Neural progenitor cell (in vitro differentiated cells): ENCODE measurements at places on chromosomes 5 and 9.

- peak; percentile 6 for DNase-seq
Measured at GRCh38 chr5:84695330-84695729, 310.6 kb upstream of the EDIL3 start.

GRCh38 chr9:121187636-121188305, 13.9 kb downstream of the RAB14 start:
- DNase-seq = no peak

- no peak for DNase-seq
Measured at GRCh38 chr9:18683851-18684250, 209.9 kb downstream of the ADAMTSL1 start.

GRCh38 chr5:89043676-89044075, 160.7 kb upstream of the MEF2C start:
- DNase-seq = no peak

- DNase-seq = no peak
Measured at GRCh38 chr9:126521551-126521950, 92.2 kb upstream of the LMX1B start.

GRCh38 chr5:171975262-171975876, 31.1 kb downstream of the FBXW11 start:
- DNase-seq = no peak

DNA sequence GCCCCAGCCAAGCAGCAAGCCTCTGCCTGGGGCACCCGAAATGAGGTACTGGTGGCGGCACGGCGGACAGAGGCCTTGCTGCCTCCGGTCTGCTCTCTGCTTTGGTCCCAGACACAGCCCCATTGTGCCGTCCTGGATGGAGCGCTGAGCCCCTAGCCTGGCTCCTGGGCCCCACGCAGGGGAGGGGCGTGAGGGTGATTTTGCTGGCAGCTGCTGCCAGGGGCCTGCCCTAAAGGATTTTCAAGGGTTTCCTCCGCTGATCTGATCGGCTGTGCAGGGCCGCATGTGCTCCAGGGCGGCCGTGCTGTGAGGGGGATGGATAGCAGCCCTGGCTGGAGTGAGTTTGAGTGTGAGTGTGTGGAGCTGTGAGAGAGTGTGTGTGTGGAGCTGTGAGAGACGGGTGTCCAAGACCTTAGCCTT, 1.3 kb downstream of the GPSM1 start:
- peak; percentile 81 for DNase-seq

GRCh38 chr5:141149812-141150211, at the start of gene PCDHB6:
Gene PCDHB6, plus strand, starts transcription at chr5:141150057. Its CDS starts 201 bp downstream, at chr5:141150258.
- peak; percentile 5 for DNase-seq

DNA sequence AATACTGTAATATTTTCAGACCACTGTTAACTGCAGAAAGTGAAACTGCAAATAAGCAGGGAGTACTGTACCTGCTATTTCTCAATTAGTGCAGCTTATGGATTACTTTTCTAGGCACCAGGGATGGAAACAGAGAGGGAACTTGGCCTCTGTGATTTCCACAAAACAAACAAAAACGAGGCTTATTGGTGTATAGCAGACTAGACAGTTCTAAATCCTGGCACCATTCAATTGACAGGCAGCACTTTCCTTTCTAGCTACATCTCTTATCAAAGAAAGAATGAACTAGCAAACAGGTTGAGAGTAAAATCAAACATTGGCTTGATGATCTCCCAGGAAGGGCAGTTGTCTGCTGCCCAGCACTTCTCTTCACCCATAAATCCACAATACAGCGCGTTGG, 16.0 kb upstream of the IL33 start:
- no peak for DNase-seq

GRCh38 chr9:120935383-120935857, 8.8 kb upstream of the TRAF1 start:
- DNase-seq = no peak

GRCh38 chr5:91206734-91207133, 176.4 kb downstream of the ARRDC3 start:
- no peak for DNase-seq

DNA sequence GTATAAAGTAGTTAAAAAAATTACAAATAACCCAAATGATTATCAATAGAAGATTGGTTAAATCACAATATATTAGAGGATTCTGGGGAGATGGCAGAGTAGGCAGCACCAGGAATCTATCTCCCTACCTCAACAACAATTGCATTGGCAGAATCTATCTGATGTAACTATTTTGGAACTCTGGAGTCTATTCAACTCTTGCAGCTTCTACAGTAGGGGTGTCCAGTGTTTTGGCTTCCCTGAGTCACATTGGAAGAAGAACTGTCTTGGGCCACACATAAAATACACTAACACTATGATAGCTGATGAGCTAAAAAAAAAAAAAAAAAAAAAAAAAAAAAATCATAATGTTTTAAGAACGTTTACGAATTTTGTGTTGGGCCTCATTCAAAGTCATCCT, 29.2 kb upstream of the ECM2 start:
- DNase-seq = no peak

- no peak for DNase-seq
Measured at GRCh38 chr5:126969548-126969947, 60.8 kb downstream of the MARCHF3 start.

DNA sequence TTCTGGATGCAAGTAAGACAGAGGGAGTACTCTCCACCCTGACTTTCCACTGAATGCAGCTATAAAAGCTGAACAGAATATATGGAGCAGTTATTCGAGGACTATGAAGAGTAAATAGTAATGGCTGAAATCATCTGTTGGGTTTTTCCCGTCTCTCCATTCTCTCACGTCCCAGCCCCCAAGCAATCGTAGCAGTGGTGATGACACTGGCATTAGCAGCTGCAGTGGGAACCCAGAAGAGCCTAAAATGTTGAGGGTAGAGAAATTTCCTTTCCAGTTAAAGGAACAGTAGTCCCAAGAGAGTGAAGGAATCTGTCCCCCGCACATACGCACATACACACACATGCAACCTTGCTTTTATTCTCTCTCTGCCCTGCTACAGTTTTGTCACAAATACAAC, 33.2 kb downstream of the MED27 start:
- DNase-seq = no peak

DNA sequence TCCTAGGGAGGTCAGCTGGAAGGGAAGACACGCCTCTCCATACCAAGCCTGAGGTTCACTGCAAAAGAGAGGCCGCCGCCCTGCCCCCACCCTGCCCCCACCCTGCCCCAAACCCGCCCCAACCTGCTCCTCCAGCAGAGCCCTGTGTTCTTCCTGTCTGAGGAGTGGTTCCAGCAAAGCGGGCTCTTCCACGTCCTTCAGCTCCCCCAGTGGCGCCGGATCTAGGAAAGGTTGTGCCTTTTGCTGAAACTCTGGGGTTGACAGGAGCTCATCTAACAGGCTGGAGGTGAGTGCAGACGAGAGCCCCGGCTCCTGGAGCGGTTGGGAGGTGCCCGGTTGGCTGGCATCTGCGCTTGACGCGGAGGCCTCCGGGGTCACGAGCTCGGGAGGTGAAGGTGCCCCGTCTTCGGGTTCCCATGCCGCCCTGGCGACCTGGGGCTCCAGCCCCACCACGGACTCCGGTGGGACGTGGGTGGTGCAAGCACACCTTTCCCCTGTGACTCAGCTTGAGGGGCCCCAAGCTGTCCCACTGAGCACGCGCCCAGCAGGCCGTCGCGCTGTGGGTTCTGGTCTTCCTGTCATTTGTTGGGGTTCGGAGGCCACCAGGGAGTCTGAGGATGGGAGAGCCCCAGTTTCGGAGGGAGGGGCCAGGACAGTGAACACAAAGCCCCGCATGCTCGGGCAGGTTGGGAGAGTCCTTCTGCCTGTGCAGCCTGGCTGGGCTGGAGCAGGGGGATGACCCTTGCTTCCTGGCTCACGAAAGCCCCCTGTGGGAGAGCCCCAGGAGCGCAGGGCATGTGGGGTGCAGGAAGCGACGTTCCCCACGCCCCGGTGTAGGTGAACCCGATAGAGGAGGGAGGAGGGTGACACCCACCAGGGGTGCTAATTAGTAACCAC, 1467.1 kb downstream of the FOXD4L5 start:
- DNase-seq = peak; percentile 34

DNA sequence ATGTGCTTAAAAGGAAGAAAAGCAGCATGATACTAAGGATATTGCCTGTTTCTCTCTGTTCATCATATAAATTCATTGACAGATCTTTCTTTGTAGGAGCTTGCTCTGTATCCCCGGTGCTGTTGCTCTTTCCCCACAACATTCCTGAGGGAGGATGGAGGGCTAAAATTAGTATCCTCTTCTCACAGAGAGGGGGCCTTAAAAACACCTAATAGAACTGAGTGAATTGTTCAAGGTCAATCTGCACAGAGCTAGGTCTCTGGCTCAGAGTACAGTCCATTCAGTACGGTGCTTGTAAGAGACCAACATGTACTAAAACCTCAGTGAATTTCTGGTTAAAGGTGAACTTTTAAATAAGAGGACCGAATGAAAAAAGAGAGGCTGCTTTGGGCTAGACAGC, 88.7 kb downstream of the PALM2AKAP2 start:
- DNase-seq = no peak

- DNase-seq = no peak
Measured at GRCh38 chr5:11110128-11110527, 349.1 kb upstream of the DAP start.

DNA sequence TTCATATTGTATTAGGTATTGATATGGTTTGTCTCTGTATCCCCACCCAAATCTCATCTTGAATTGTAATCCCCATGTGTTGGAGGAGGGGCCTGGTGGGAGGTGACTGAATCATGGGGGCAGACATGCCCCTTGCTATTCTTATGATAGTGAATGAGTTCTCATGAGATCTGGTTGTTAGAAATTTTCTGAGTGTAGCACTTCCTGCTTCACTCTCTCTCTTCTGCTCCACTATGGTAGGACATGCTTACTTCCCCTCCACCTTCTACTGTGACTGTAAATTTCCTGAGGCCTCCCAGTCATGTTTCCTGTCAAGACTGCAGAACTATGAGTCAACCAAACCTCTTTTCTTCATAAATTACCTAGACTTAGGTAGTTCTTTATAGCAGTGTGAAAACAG, 187.4 kb upstream of the SLC24A2 start:
- no peak for DNase-seq

DNA sequence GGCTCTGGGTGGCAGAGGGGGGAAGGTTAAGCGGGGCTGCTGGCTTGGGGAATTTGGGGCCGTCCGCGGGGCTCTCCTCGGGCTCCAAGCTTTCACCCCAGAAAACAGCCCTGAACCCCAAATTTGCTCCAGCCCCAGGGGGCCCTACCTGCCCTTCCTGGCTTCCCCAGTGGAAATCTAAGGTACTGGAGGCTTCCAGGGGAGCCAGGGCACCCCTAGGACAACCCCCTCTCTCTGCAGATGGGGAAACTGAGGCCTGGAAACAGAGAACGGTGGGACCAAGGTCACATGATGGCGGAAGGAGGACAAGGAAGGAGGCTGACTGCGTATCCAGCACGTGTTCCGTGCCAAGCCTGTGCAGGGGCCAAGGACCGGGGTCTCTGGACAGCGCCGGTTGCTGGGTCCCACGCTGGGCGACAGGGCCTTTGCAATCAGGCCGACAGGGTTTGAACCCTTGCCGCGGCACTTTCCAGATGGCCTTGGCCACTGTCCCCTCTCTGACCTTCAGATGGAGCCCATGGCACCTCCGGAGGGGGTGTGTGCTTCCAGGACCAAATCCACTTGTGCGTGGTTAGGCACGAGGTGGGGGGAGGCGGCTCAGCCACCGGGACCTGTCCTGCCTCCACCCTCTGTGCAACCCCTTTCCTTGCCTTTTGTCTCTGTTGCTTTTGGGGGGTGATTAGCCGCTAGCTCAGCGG, 183.1 kb downstream of the C9orf50 start:
- peak; percentile 46 for DNase-seq

- peak; percentile 63 for DNase-seq
Measured at GRCh38 chr9:37433867-37434371, 11.4 kb downstream of the GRHPR start.

- DNase-seq = no peak
Measured at GRCh38 chr5:125002727-125003598, 256.5 kb upstream of the ZNF608 start.

DNA sequence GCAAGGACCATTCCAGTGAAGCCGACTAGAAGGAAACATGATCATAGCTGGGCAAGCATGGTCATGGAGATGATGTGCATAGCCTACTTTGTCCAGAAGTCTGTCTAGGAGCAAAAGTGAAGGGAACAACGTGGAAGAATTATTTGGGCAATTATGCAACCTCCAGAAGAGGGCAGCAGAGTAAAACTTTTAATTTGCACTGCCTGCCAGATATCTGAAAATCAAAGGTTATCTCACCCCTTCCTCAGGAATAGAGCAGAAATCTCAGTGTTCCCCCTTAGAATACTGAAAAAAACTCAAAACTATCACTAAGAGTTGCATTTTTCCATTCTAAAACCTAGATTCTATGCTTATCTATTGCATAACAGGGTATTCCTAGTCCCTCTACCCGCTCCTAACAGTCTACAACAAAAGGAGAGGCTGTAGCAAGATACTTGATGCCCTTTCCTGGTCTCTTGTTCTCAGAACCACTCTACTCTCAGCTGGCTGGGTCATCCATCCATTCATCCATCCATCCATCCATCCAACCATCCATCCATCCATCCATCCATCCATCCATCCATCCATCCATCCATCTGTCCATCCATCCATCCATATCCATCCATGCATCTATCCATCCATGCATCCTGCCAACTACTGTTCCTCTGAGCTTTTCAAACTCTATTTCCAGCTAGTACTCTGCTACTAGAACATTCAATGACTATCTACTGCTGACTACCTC, 8.4 kb upstream of the SETD9 start:
- peak; percentile 59 for DNase-seq

DNA sequence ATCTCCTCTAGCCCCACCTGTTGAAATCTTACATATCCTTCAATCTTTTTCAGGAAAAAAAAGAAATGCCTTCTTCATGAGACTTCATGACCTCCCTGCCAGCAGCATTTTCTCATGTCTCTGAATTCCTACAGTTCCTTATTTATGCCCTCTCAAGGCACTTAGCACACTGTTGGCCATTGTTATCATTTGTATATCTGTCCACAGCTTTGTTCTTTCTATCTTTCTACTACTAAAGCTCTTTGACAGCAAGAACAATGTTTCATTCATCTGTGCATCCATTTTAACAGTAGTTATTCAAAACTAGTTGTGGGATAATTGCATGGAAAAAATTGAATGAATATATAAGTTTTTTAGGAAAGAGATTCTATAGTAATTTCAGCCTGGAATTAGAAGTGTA, 20.9 kb upstream of the GZMA start:
- DNase-seq = no peak

DNA sequence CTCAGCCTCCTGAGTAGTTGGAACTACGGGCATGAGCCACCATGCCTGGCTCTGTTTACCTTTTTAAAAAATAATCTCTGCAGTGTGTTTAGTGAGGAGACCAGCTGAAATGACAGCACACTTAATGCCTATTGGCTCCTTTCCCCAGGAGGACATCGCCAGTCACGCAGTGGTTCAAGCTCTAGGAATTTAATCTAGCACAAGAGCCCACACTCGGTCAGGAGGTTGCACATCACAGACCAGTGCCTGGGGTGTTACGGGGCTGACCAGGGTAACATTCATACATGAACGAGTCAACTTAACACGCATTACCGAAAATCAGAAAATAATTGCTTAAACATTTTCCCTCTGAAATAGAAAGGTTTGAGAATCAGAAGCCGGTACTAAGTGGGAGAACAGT, 217.0 kb downstream of the GOLPH3 start:
- DNase-seq = no peak

DNA sequence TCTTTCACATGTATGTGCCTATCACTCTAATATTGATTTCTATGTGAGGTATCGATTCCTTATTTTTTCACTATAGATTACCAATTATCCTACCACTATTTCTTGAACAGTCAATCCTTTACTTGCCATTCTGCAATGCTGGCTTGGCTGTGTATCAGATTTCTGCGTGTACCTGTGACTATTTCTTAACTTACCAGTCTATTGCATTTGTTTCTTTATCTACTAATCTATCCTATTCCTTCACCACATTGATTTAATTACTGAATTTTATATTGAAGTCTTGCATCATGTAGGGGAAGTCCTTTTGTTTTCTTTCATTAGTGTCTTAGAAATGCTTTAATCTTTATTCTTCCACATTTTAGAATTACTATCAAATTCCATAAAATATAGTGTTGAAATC, 684.8 kb downstream of the LRRC70 start:
- no peak for DNase-seq
